ENCODE measurements at places on chromosomes 5 and 9.

DNA sequence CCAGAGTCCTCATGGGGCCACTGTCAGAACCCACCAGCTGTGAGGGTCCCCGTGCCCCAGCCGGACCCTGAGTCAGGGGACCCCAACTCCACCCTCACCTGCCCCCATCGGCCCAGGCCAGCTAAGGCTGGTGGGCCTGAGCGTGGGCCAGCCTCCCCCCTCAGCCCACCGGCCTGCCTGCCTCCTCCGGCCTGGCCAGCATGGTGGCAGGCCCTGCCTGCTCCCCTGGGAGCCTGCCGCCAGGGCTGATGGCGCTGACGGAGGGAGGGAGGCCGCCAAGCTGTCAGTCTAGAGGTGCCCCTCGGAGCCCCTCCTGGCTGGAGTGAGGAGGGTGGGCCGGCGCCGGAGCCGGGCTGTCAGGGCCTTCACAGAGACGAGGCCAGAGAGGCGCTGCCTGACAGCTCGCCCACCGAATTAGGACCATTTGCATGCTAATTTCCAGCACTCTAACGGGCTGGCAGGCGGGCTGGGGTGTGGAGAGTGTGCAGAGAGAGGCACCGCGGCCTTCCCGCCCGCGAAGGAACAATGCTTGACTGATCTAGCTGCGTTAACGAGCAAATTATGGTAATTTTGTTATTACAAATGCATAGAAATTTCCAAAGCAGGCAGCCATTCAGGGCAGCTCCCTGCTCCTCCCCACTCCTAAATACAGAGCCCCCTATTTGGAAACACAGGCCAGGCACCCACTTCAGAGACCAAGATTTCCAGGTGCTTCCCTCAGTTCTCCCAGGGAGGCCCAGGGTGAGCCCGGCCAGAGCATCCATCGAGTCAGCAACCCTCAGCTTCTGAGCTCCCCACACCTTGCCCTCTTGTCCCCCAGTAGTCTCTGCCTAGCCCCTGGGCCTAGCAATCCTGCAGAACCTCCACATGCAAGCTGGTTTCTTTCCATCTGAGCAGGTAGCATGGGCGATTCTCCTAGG is 169.3 kb downstream of the PAX5 start:
- DNase-seq, result no peak

- no peak for DNase-seq
Observed at GRCh38 chr9:3971391-3972082, 328.3 kb downstream of the GLIS3 start.

- no peak for DNase-seq
Observed at GRCh38 chr5:167688341-167689130, 602.9 kb upstream of the WWC1 start.

- peak; percentile 84 for DNase-seq
Observed at GRCh38 chr9:131270171-131271015, 5.9 kb downstream of the FAM78A start.

GRCh38 chr9:17082343-17083064 is 52.3 kb upstream of the CNTLN start:
- no peak for DNase-seq

DNA sequence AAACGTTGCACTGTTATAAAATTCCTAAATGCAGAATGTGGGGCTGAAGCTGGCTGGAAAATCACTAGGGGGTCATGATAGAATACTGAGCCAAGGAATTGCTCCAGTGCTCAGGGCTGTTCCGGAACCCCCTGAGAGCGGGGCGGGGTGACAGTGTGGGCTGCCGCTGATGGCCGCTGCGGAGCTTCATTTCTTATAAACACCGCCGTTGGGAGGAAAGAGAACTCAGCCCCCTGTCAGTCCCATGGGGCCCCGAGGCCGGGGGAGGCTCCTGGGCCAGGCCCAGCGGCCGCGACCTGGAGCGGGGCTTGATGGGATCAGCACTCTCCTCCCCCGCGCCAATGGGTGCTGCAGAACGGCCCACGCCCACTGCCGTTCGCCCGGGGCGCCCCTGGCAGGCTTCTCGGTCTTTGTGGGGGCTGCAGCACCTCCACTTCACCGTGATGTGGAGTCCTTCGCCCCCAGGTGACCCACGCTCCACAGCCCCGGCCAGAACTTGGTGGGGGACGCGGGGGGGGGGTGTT is 5.2 kb upstream of the IRF1 start:
- DNase-seq, result peak; percentile 24

GRCh38 chr5:95822043-95822541 is 434 bp downstream of the GLRX start:
- peak; percentile 94 for DNase-seq

GRCh38 chr5:124110942-124111341 is 599.0 kb downstream of the CSNK1G3 start:
- DNase-seq, result no peak

DNA sequence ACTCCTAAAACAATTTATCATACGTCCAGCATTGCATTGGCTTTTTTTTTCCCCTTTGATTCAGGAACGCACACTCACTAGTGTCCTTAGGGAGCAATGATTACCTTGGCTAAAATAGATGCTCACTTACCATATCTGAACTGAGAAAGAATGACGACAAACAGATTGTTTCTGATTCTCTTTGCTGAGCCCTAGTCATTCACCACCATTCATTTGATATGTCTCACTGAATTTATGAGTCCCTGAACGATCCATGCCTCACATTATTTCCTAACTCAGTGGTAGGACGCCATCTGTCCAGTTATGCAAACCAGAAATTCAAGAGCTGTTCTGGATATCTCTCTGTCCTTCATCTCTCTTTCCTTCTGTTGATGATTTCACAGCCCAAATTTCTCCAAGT is 39.3 kb upstream of the DAB2 start:
- no peak for DNase-seq

DNA sequence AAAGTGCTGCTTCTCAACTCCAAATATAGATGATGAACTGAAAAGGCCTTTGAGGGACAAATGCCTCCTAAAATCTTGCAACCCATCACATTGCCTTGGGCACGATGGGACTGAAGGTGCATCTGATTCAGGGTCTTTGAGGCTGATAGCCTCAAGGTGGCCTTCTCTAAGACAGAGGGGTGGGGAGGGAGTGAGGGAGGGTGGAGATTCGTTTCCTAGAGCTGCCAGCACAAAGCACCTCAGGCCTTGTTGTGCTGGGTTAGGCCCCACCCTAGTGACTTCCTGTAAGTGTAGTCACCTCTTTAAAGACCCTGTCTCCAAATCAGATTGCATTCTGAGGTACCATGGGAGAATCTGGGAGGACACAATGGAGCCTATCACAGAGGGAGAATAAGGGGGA is 57.1 kb downstream of the BARX1 start:
- DNase-seq, result no peak

DNA sequence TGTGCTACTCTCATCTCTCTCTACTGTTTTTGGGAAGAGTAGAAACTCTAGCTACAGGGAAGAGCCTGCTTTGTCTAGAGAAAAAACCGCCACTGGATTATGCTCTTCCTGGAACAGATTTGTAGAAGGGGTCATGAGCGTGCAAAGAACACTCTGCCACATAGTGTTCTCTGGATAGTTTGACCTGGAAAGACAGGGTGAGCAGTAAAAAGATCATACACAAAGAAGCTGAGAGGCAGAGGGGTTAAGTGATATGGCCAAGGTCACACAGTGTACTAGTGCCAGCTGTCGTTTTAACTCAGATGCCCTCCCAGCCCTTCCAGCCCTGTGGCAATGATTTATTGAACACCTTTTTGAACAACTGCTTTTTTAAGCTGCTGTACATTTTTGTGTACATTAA is 182.2 kb downstream of the NNT start:
- DNase-seq, result no peak

DNA sequence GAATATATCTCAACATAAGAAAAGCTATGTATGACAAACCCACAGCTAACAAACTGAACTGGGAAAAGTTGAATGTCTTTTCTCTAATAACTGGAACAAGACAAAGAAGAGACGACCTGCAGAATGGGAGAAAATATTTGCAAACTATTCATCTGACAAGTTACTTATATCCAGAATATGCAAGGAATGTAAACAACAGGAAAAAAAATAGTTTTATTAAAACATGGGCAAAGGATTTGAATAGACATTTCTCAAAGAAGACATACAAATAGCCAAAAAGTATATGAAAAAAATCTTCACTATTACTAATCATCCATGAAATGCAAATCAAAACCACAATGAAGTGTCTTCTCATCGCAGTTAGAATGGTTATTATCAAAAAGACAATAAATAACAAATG is 181.7 kb upstream of the TLX3 start:
- no peak for DNase-seq

DNA sequence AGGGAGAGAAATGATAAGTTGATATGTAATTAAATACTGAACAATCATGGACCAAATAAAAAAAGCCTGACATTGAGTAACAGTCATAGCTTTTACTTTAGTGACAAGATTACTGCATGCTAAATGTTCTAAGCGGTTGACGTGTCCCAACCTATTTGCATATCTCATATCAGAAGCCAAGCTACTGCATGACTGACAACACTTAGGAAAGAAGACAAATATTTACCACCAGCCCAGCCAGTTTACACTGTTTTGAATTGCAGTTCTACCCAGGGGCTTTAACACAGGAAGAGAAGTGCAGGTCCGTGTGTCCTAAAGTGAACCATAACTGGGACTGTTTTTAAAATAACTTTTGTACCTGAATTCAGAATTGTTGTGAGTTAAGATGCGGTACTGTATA is 219.9 kb downstream of the PRDM9 start:
- DNase-seq, result no peak
